GM10248 (cell line): ENCODE measurements at places on chromosomes 2 and 18.

DNA sequence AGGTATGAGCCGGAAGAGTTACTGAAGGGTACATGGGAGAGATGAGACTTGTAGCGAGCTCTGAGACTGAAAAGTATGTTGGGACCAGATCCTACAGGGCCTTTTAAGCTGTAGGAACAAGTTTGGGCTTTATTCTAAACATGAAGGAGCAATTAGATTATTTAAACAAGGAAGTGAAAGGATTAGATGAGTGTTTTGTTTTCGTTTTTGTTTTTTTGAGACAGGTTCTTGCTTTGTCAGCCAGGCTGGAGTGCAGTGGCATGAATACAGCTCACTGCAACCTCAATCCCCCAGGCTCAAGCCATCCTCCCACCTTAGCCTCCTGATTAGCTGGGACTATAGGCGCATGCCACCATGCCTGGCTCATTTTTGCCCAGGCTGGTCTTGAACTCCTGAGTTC lies 110.7 kb downstream of the C1D start:
- no peak for DNase-seq

- no peak for DNase-seq
Measured at GRCh38 chr2:240730501-240731177, 39.0 kb downstream of the AQP12A start.

GRCh38 chr2:145906354-145906753 lies 1386.4 kb upstream of the ZEB2 start:
- DNase-seq = no peak

GRCh38 chr2:170170281-170171040 lies 7.5 kb upstream of the MYO3B start:
- DNase-seq = no peak

GRCh38 chr2:26982102-26982742 lies 11.8 kb downstream of the MAPRE3 start:
- peak; percentile 41 for DNase-seq

GRCh38 chr2:118059919-118060478 lies 28.3 kb upstream of the INSIG2 start:
- no peak for DNase-seq

GRCh38 chr2:215764441-215765048 lies 248.8 kb downstream of the MREG start:
- no peak for DNase-seq

DNA sequence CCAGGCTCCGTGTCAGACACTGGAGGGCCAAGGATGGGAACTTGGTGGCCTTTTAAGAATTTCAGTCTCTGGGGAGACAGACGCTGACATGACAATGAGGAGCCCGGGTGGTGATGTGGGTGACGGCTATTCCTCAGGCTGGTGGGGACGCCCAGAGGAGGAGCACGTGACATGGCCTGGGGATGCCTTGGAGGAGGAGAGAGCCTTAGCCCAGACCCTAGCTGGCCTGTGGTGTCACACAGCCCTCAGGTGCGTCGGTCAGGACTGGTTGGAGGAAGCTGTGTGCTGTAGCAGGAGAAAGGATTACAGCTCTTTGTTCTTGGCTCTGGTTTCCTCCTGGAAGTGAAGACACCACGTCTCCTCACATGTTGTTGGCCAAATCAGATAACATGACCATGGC lies 40.0 kb upstream of the SCLY start:
- no peak for DNase-seq

DNA sequence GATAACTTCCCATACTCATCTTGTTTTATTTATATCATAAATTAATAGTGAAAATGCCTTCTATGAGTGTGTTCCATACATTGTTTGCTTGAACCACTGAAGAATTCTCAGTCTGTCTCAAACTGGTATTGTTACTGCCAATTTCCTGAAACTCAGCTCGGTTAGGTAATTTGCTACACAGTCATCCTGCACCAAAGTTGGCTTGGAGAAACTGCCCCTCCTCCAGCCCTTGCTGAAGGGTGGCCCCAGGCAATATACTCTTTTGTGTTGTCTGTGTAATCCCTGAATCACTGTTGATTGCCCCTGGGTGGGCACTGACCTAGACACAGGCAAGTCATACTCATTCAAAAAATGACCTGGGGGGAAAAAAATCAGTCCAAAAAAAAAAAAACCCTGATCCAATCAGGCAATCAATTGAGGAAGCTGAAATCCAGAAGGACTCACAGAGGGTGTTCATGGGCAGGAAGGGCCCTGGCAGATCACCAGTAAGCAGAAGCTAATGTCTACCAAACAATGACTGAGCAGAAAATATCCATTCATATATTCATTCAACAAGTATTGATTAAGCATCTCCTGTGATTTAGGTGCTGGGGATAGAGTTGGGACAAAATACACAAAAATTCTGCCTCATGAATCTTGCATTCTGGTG lies 3.8 kb upstream of the SESTD1 start:
- DNase-seq = no peak

DNA sequence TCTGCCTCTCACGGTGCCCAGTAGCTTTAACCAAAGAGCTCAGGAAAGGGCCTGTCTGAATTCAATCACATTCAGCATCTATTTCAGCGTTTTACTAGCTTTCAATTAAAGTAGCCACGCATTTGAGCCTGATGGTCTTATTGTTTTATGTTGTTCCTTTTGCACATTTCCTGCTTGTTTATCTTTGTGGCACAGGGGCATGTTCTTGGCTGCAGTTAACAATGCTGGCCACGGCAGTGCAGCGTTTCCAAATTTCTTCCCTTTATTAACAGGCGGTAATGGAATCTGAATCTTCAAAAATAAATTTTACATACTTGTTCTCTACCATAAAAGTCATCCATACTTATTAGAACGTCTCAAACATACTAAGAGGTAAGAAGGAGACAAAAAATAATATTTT lies 46.2 kb downstream of the HPCAL1 start:
- DNase-seq = no peak

DNA sequence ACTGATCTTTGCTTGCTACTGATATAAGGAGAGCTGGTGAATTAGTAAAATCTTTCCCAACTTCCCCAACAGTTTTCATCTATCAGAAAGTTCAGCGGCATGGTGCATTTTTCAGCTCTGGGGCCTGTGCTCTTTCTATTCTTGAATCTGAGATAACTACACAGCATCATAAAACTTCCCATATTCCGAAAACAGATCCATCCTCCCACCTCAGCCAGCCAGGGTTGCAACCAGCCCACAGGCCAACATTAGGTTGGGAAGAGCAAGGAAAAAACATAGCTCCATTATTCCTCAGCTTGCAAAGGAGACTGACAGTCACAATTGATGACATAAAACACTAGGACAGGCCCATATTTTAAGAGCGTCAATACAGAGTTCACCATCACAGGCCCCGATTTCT lies 297.2 kb downstream of the SETBP1 start:
- DNase-seq = no peak
